ENCODE measurements at places on chromosomes 2 and 18. TPM values are rescaled to one million over a fixed set of nuclear protein-coding genes. Genes with fewer than 3 reads are reported as not detected.

The FKBP1B gene
- 1.2 TPM for total RNA-seq

- no peak overlapping the region for H3K27ac ChIP-seq
- DNase-seq: no peak
- no peaks in the 10 kb centered on the region for H3K4me1 ChIP-seq
- H3K36me3 ChIP-seq: no peaks in the 10 kb centered on the region
- H3K4me3 ChIP-seq: no peak overlapping the region
Measured at GRCh38 chr2:43810452-43810851, 28.2 kb downstream of the ABCG5 start.

DNA sequence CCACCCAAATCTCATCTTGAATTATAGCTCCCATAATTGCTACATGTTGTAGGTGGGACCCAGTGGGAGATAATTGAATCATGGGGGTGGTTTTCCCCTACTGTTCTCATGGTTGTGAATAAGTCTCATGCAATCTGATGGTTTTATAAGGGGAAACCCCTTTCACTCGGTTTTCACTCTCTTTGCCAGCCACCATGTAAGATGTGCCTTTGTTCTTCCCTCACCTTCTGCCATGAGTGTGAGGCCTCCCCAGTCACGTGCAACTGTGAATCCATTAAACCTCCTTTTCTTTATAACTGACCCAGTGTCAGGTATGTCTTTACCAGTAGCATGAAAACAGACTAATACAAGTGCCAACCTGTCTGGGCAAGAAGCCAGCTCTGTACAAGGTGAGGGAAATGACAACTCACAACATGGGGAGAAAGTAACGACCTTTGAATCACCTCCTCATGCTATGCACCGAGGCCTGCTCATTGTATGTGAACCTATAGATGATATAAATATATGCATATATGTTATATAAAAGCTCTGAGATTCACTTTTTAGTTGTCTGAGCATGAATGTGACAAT, 162.2 kb downstream of the ALPK2 start:
- peaks cover 11% of the 10 kb centered on the region for H3K27me3 ChIP-seq
- no peaks in the 10 kb centered on the region for H3K36me3 ChIP-seq
- H3K4me1 ChIP-seq: no peaks in the 10 kb centered on the region
- DNase-seq: no peak
- H3K4me3 ChIP-seq: no peak overlapping the region

- H3K4me1 ChIP-seq: no peaks in the 10 kb centered on the region
- no peaks in the 10 kb centered on the region for H3K27me3 ChIP-seq
- no peak overlapping the region for H3K4me3 ChIP-seq
- DNase-seq: no peak
- H3K36me3 ChIP-seq: no peaks in the 10 kb centered on the region
Measured at GRCh38 chr2:56325661-56326345, 142.0 kb downstream of the CCDC85A start.

The SCYGR4 gene
- not detected for total RNA-seq

The SCN1A gene
- not detected for total RNA-seq

DNA sequence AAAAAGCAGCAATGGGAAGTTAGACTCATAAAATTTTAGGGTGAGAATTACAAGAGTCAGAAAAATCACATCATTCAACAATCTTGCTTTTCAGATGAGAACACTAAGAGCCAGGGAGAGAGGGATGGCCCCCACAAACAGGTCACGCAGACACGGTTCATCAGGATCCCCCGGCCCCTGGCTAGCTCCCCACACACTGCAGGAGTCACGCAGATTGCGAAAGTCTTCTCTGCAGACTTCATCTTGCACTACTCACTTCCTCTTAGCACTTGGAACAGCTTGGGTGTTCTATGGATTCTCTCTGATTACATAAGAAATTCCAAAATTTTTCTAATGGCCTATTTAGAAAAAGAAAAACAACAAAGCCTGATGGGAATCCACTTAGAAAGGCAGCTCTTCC, 21.6 kb upstream of the SULT1C2 start:
- H3K4me1 ChIP-seq: no peaks in the 10 kb centered on the region
- no peak for DNase-seq
- H3K4me3 ChIP-seq: no peak overlapping the region
- H3K27ac ChIP-seq: no peak overlapping the region

- no peak overlapping the region for H3K4me3 ChIP-seq
- H3K36me3 ChIP-seq: no peaks in the 10 kb centered on the region
- no peaks in the 10 kb centered on the region for H3K27me3 ChIP-seq
Measured at GRCh38 chr2:64504774-64505720, 19.1 kb upstream of the AFTPH start.

The RTP5 gene
- total RNA-seq: 1.3 TPM

GRCh38 chr2:241841181-241842066, 17.3 kb downstream of the PDCD1 start:
- no peak for DNase-seq
- H3K27me3 ChIP-seq: no peaks in the 10 kb centered on the region
- no peak overlapping the region for H3K27ac ChIP-seq
- H3K36me3 ChIP-seq: no peaks in the 10 kb centered on the region

GRCh38 chr2:234496055-234496834, 636 bp downstream of the ARL4C start:
- peak overlapping the region; percentile 91 for H3K27ac ChIP-seq
- H3K27me3 ChIP-seq: no peaks in the 10 kb centered on the region
- DNase-seq: peak; percentile 50
- H3K4me1 ChIP-seq: peaks cover 34% of the 10 kb centered on the region
- peaks cover 15% of the 10 kb centered on the region for H3K36me3 ChIP-seq

The RAPH1 gene
- total RNA-seq: 2.8 TPM

GRCh38 chr2:84654414-84654813, 138.1 kb downstream of the DNAH6 start:
- peaks cover 20% of the 10 kb centered on the region for H3K4me1 ChIP-seq
- H3K27me3 ChIP-seq: no peaks in the 10 kb centered on the region
- H3K4me3 ChIP-seq: no peak overlapping the region

DNA sequence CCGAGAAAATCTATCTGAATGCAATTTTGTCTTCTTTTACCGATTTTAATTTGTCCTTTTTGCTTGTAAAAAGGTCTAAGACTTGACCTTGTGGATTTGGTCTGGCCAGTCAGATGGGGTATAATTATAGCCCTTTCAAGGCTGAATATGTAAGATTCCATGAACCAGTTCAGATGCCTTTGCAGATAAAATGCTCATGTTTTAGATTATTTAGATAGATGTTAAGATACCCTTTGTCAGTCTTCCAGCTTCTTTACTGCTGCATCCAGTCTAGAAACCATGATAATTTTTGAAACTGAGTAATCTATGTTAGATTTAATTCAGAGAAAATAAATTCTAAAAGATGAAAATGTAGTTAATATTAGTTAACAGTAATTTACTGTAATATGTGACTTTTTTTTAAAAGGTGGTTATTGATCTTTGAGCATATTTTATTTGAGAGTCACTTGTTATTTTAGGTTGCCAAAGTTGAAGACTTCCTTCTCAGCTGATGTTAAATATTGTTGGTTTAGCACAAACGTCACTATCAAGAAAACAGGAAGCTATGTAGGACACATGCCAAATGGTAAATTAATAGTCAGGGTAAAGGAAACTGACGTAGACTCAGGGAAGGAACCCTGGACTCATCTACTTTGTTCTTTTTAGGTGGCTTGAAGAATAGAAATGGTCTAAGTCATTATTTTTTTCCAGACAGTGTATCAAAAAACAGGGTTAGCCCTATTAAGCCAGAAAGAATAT, 29.8 kb downstream of the BABAM2 start:
- no peak overlapping the region for H3K4me3 ChIP-seq
- no peaks in the 10 kb centered on the region for H3K27me3 ChIP-seq
- H3K27ac ChIP-seq: peak overlapping the region; percentile 59
- no peaks in the 10 kb centered on the region for H3K4me1 ChIP-seq
- H3K36me3 ChIP-seq: no peaks in the 10 kb centered on the region

DNA sequence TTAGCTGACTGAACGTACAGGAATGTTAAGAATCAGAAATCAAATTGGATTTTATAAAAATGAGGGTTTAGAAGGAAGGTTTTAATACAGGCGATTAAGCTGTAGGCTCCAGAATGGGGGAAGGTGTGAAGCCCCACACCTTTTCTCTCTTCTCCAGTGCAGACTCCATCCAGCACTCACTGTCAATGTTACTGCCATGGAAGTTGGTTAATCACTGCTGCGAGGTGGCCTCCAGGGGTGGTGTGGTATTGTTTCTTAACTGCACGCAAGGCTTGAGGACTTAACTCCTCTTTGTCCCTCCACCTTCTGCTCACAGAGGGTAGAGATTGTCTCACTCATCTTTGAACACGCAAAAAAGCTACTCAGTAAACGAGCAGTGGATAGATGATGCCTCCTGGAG, 26.9 kb upstream of the YWHAQ start:
- no peak overlapping the region for H3K4me3 ChIP-seq
- no peaks in the 10 kb centered on the region for H3K4me1 ChIP-seq
- H3K27ac ChIP-seq: no peak overlapping the region
- DNase-seq: no peak

The HJURP gene
- total RNA-seq: 1.3 TPM

DNA sequence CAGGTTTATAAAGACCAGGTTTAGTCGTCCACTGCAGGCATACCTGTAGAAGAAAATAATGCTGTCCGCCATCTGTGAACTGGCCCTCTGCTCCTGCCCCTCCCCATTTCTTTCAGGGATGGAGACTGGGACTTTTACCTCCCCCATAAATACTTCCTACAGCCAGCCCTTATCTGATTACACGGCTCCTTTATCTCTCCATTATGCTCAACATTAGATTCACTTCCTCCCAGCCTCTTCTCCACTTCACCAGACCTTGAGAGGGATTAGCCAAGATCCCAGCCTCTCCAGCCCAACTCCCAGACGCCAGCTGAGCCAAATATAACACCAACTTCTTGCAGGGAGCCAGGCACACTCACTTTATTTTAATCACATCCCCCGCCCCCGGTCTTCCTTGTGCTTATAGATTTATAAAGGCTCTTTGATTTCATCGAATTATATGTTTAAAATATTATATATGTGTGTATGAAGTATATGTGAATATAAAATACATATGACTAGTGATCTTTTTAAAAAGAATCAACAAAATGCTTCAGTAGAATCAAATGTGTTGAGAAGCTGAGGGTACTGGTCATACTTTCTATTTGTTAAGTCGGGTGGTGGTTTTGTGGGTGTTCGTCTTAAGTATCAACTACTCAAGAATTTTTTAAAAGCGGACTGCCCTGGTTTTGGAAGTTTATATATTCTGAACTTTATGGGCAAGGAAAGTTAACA, 81.0 kb downstream of the SPRED2 start:
- H3K27me3 ChIP-seq: no peaks in the 10 kb centered on the region
- no peak overlapping the region for H3K4me3 ChIP-seq
- no peaks in the 10 kb centered on the region for H3K4me1 ChIP-seq
- DNase-seq: no peak
- no peaks in the 10 kb centered on the region for H3K36me3 ChIP-seq
- no peak overlapping the region for H3K27ac ChIP-seq

DNA sequence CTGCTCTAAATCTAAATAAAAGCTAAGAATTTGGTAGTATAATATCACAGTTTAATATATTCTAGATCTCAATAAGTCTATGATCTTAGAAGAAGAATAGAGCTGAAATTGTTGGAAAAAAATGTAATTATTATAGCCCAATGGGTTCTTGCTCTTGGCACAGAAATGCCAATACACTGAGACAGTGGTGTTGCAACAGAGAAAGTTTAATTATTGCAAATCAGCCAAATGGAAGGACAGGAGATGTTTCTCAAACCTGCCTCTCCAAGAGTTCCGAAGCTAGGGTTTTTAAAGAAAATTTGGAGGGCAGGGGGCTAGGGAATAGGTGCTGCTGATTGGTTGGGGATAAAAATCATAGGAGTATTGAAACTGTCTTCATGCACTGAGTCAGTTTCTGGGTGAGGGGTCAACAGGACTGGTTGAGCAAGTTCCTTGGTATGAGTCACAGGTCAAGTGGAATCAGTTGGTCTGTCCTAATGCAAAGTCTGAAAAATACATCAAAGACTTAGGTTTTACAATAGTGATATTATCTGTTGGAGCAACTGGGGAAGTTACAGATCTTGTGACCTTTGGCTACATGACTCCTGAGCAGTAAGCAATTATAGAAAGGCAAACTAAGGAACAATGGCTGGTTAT, 228.6 kb downstream of the CD226 start:
- H3K36me3 ChIP-seq: no peaks in the 10 kb centered on the region
- no peak overlapping the region for H3K27ac ChIP-seq
- H3K4me3 ChIP-seq: no peak overlapping the region
- H3K27me3 ChIP-seq: no peaks in the 10 kb centered on the region
- DNase-seq: no peak
- H3K4me1 ChIP-seq: no peaks in the 10 kb centered on the region

- no peaks in the 10 kb centered on the region for H3K36me3 ChIP-seq
- H3K27ac ChIP-seq: no peak overlapping the region
- H3K27me3 ChIP-seq: no peaks in the 10 kb centered on the region
- DNase-seq: no peak
Measured at GRCh38 chr2:114128263-114128662, 238.4 kb downstream of the ACTR3 start.

GRCh38 chr2:25497918-25498407, 156.2 kb upstream of the DNMT3A start:
- H3K27ac ChIP-seq: no peak overlapping the region
- H3K27me3 ChIP-seq: no peaks in the 10 kb centered on the region
- H3K4me3 ChIP-seq: no peak overlapping the region
- H3K36me3 ChIP-seq: peaks cover 7% of the 10 kb centered on the region
- no peaks in the 10 kb centered on the region for H3K4me1 ChIP-seq

DNA sequence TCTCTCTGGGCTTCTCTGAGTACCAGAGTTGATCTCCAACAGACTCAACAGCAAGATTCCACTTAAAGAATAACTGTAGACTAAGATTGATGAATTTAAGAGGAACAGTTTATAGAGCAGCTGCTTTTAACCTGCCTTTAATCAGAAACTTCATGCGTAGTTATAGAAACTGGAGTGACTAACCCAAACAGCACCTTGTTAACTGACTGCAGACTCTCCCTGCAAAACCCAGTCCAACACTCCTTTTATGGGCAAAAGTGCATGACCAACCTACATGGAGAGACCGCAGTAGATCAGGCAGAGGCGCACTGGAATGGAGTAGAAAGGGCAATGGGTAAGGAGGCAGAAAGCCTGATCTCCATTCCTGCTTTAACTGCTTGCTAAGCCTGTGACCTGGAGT, 110.6 kb downstream of the NRP2 start:
- no peaks in the 10 kb centered on the region for H3K4me1 ChIP-seq
- no peaks in the 10 kb centered on the region for H3K36me3 ChIP-seq
- peaks cover 5% of the 10 kb centered on the region for H3K27me3 ChIP-seq
- no peak overlapping the region for H3K27ac ChIP-seq
- no peak for DNase-seq
- no peak overlapping the region for H3K4me3 ChIP-seq

The CYRIA gene
- 3.5 TPM for total RNA-seq

- H3K4me1 ChIP-seq: no peaks in the 10 kb centered on the region
- no peak overlapping the region for H3K27ac ChIP-seq
- no peaks in the 10 kb centered on the region for H3K36me3 ChIP-seq
- no peak overlapping the region for H3K4me3 ChIP-seq
- DNase-seq: no peak
Measured at GRCh38 chr2:14902953-14903352, 270.4 kb downstream of the LRATD1 start.

DNA sequence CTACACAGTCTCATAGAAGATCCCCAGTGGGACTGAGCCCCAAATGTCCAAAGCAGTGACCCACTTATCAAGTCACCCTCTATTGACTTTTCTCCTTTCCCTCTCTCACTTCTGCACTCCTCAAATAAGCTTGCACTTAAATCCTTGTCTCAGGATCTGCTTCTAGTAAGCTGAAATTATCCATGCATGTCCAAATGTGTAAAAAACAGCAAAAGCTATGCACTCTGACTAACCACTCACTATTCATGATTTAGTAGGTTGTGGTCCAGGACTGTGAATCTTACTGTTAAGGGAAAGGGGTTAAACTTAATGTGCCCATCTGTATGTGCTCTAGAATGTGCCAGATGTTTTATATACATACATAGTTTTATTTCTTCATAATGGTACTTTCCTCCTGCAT, 115.4 kb downstream of the SCG2 start:
- H3K27ac ChIP-seq: no peak overlapping the region
- no peak overlapping the region for H3K4me3 ChIP-seq
- H3K27me3 ChIP-seq: no peaks in the 10 kb centered on the region
- H3K4me1 ChIP-seq: no peaks in the 10 kb centered on the region
- DNase-seq: no peak

The REG1B gene
- total RNA-seq: not detected
